ENCODE measurements at places on chromosomes 3 and 15. TPM values are rescaled to one million over a fixed set of nuclear protein-coding genes. Genes with fewer than 3 reads are reported as not detected.

The RETNLB gene
- not detected for total RNA-seq

- no peak for DNase-seq
Observed at GRCh38 chr15:35306361-35306981, 221.4 kb upstream of the NANOGP8 start.

DNA sequence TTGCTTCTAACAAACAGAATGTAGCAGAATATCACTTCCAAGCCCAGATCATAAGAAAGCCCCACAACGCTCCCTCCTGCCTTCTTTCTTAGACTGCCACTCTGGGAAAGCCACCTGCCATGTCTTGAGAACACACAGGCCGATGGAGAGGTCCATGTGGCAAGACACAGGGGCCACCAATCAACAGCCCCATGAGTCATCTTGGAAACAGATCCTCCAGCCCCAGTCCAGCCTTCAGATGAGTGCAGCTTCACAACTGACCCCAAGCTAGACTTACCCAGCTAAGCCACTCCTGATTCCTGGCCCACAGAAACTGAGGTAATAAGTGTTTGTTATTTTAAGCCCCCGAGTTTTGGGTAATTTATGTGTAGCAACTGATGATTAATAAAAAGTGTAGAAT lies 39.7 kb downstream of the PTH1R start:
- peak; percentile 38 for DNase-seq

- no peak for DNase-seq
Observed at GRCh38 chr15:25091421-25092158, 136.8 kb downstream of the SNRPN start.

DNA sequence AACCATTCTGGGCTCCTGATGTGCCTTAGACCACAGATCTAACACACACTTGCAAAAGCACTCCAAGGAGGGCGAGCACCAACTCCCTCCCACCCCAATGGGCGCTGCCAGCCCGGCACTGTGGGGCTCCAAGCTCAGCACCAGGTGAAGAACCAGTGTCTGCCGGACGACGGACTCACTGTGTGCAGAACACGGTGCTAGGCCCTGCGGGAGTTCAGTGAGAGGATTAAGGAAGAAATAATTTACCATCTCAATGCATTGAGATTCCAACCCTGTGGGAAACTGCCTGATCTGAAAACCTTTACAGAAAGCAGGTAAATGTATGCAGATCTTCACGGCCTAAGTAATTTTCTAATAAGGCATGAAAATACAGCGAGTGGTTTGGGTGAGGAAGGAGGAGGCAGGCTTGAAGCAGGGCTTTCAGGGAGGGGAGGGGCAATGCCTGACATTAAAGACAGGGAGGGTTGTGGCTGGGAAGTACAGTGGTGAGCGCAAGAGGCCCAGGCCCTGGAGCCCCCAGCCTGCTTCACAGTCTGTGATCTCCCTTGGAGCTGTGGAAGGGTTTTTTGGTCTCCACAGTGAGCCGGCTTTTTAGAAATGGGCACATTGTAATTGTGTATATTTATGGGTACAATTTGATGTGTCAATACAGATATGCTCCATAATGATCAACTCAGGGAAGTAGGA lies 35.6 kb upstream of the CHRNB4 start:
- DNase-seq = peak; percentile 31

GRCh38 chr15:91926908-91927270 lies 73.4 kb downstream of the SLCO3A1 start:
- DNase-seq = no peak

DNA sequence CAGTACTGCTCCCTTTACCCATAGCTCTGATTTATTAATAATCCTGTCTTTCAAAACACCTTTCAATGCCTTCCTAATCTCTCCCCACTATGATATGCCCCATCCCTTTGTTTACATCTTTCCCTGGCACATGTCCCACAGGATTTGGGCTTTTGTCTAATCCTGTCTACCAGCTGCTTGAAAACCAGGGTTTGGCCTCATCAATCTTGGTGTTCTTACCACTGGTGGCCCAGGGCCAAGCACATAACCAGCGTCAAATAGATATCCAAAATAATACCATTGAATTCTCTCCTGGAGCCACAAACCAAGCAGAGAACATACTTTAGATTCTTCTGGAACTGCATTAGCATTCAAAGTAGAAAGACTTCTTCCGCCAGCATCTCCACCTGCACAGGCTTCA lies 104.8 kb upstream of the PPP2R3A start:
- no peak for DNase-seq

DNA sequence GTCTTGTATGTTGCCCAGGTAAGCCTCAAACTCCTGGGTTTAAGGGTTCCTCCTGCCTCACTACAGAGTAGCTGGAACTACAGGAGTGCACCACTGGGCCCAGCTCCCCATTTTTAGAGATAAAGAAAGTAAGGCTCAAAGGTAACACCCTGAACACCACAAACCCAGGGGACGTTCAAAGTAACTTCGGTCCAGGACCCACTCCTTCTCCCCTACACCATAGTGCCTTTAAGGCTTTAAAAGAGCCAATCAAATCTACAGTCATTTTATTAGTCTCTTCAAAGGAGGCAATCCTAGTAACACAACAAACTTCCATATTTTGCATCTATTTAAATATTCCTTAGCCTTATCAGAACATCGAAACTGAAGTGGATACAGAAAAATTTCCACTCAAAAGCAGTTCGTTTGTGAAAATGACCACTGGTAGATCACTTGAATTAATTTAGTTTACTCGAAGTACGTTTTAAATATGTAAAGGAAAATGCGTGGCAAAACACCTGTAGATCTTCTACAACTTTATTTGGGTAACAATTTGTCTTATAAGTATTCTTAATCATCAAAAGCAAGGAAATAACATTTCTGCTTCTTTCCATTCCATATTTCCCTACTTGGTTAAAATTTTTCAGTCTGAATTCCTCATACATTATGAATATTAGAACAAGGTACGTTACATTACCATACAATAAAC lies 1.8 kb downstream of the STAG1 start:
- DNase-seq = no peak

The SNURF gene
- 12.0 TPM for total RNA-seq

DNA sequence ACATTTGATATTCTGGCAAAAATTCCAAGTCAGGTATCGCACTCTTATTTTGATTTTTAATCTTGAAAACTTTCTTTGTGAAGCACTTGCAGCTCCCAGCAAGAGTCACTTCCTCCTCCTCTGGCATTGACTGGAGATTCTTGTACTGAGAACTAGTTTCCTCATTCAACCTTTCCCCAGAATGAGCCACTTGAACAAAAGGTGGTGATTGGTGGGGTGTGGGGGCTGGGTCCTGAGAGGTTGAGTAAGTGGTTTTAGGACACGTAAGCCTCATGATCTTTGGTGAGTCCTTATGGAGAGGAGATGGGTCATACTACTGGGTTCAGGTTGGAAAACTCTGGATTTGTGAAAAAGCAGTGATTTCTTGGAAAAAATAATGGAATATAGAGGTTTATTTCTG lies 32.3 kb upstream of the ONECUT1 start:
- no peak for DNase-seq

DNA sequence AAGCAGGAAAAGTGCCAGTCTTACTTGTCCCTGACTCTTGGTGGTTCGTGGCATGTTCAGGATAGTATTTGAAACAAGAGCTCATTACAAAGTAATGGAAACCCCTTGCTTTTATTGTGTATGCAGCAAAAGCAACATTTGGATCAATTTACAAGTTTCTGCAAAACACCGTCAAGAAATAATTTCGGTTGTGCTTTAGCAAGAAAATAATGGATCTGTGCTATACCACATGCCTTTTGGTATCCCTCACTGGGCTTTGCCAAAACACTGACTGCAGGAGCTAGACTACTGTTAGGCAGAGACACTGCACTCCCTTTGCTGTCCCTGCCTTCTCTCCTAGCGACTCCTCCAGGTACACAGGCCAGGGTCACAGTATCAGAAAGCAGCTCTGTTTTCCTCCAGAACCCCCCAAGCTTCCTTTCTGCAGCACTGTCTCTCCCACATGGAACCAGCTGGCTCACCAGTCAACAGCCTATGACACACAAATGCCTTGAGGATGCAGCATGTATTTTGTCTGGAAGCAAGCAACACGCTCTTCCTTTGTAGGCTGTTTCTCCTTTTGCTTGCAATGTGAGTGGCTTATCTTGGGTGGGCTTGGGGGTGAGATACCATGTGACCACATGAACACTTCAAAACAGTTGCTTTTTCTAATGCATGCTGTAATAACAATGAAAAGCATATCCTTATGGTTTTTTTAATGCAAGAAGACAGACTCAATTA lies 111.4 kb downstream of the PGPEP1L start:
- no peak for DNase-seq
